ENCODE measurements at places on chromosomes 5 and 9.
A peak's percentile ranks its signal among the peaks of the same experiment; 100 is the strongest.

- no peak for DNase-seq
Measured at GRCh38 chr9:80218328-80218727, 646.6 kb downstream of the TLE4 start.

GRCh38 chr5:54480296-54480695 lies 24.8 kb downstream of the HSPB3 start:
- no peak for DNase-seq

DNA sequence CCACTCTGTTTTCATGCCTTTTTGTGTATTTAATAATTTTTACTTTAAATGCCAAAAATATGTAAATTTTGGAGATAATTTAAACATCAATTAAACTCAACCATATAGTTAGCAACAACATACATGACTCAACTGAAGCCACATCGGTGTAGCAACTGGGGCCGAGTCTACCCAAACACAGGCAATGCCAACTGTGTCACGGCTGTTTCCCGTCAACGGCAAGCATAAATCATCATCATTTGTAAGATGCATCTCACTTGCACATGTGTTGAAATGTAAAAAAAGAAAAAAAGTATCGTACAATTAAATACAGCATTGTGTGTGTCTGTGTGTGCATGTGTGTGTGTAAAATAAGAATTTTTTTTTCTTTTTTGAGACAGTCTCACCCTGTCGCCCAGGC lies 160.1 kb upstream of the TAS2R1 start:
- no peak for DNase-seq

GRCh38 chr9:132369421-132369820 lies 14.6 kb upstream of the SETX start:
- no peak for DNase-seq

DNA sequence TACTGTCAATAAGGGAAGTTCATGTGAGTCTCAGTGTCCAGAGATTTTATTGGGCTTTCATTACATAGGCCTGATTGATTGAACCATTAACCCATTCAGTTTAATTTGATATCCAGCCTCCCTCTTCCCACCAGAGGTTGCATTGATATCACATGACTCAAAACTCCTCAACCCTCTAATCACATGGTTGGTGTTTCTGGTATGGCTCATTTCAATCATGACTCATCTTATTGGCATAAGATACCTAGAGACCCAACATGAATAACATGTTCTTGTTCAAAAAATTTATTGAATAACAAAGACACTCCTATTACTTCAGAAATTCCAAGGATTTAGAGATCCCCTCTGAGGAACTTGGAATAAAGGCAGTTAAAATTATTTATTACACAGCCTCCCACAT lies 982.2 kb downstream of the TLE1 start:
- DNase-seq, result no peak

DNA sequence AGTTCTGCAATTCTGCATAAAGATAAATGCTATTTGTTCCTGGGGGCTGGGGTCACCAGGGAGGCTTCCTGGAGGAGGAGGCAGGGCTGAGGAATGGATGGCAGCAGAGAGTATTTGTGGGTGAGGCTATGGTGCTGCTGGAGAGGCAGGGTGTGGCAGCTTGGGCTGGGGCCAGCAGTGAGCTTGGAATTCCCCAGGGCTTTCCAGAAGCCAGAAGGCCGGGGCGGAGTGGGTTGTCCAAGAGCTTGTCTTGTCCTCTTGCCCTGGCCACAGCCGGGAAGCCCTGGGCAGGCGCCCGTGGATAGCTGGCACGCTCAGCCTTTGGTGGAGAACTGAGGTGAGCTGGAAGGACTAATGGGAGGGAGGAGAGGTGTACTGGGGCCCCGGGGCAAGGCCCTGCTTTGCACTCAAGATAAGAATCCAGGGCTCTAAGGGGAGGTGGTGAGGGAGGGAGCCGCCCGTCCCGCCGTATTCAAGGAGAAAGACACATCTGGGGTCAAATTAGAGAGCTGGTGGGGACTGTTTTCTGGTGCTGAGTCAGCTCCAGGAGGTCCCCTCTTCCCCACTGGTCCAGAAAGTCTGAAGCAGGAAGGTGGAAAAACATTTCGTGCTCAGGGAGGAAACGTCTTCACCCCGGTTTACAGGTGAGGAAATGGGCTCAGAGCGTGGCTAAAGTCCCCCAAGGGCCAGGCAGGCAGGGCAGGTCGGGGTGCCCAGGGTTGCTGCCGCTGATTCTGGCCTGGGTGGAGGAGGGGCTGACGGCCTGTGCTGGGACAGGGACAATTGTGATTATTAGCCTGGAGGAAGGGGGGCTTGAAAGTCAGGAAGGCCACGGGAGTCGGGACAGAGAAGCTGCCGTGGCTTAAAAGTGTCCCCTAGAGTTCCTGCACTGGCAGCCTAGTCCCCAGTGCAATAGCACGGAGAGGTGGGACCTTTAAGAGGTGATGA lies 26.9 kb upstream of the CNOT6 start:
- DNase-seq, result peak; percentile 74

DNA sequence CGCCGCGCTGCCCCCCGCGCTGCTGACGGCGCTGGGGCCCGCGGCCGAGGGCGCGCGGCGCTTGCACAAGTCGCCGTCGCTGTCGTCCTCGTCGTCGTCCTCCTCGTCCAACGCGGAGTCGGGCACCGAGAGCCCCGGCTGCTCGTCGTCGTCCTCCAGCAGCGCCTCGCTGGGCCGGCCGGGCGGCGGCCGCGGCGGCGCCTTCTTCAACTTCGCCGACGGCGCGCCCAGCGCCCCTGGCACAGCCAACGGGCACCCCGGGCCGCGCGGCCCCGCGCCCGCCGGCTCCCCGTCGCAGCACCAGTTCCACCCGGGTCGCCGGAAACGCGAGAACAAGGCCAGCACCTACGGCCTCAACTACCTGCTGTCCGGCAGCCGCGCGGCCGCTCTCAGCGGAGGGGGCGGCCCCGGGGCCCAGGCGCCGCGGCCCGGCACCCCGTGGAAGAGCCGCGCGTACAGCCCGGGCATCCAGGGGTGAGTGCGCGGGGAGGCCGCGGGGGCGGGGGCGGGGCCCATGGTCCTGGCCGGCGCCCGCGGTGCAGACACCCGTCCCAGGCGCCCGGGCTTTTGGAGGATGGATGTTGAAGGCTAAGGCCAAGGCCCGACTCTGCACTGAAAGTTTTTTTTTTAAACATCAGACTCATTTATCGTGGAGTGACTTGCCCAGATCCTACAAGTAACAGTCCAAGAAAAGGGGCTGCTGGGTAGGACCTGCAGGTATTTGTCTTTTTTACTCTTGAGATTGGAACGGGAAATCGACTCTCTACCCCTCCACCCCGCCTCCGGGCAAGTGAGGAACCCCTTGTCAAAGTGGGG lies 1.2 kb downstream of the TENT4A start:
- no peak for DNase-seq

- DNase-seq, result no peak
Measured at GRCh38 chr5:136992796-136993489, 506.2 kb downstream of the SPOCK1 start.

DNA sequence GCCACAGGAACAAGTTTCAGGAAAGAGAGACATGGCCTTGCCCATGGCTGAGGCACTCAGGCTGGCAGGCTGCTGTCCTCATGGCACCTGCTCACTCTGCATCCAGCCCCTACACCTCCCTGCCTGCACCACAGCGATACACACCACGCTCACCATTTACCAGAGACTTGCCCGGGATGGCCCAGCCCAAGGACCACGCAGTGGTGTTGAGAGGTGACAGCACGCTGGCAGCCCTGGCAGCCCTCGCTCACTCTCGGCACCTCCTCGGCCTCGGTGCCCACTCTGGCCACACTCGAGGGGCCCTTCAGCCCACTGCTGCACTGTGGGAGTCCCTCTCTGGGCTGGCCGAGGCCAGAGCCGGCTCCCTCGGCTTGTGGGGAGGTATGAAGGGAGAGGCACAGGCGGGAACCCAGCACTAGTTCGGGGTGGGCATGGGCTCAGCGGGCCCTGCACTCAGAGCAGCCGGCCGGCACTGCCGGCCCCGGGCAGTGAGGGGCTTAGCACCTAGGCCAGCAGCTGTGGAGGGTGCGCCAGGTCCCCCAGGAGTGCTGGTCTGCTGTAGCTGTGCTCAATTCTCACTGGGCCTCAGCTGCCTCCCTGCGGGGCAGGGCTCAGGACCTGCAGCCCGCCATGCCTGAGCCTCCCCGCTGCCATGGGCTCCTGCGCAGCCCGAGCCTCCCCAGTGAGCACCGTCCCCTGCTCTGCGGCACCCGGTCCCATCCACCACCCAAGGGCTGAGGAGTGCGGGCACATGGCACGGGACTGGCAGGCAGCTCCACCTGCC lies 20.3 kb downstream of the ZDHHC11B start:
- DNase-seq, result peak; percentile 70

- peak; percentile 63 for DNase-seq
Measured at GRCh38 chr5:160305319-160305718, 7.0 kb downstream of the CCNJL start.
